AG08396 (cell line): ENCODE measurements at places on chromosomes 12 and 14.

GRCh38 chr12:89418228-89418910, 66.1 kb upstream of the DUSP6 start:
- DNase-seq = no peak

GRCh38 chr12:65881348-65881961, 57.2 kb downstream of the HMGA2 start:
- peak; percentile 29 for DNase-seq

GRCh38 chr12:69978020-69978419, 153.0 kb downstream of the MYRFL start:
- no peak for DNase-seq

GRCh38 chr12:71642264-71642663, 21.4 kb downstream of the ZFC3H1 start:
- no peak for DNase-seq

DNA sequence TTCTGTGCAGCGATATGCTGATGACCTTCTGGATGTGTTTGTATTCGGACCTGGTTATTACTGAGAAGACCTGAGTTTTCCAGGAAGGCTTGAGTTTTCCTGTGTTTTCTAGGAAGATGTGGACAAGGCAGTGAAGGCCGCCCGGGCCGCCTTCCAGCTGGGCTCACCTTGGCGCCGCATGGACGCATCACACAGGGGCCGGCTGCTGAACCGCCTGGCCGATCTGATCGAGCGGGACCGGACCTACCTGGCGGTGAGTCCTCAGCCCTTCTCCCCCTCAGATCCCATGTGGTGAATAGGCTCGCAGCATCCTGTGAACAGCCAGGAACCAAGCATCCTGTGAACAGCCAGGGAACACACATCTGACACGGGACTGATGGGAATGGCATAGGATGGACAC, 16.3 kb downstream of the ALDH2 start:
- DNase-seq = no peak

- no peak for DNase-seq
Measured at GRCh38 chr14:72680853-72681640, 212.9 kb downstream of the DPF3 start.

DNA sequence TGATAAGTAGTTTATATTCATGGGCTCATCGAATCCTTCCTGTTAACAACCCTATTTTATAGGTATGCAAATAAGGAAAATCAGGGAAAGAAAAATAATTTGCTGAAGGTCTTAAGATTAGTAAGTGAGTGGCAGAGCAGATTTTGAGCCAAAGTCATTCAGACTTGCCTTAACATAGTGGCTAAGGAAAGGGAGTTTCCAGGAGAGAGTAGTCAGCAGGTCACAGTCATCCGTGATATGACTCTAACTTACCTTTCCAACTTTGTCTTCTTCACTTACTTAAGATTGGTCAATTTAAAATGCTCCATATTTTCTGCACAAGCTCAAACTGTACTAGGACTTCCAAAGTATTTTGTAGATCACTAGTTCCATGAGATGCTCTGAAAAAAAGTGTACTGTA, 46.6 kb downstream of the AKAP6 start:
- DNase-seq = no peak

DNA sequence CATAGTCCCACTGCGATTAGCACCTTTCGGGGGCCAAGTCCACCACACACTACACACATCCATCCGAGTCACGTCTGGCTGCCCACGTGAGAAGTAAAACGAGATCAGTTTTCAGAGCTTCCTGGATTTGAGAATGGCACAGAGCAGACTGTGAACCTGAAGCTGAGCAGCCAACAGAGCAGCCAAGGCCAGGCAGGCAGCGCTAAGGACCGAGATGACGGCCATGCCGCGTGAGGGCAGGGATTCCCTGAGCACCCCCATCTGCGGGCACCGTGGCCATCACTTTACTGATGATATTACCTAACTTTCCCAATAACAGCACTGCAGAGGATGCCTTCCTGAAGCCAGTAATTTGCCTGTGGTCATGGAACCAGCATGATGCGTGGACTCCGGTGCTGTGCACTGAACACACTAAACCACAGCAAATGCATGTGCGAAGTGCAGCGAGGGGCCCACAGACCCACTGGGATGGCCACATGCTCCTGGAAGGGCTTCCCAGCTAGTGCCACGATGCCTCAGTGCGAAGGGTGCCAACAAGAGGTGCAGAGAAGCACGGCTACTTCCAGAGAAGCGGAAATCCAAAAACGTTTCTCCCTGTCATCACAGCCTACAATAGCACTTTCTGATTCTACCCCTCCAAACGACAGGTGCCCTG, 56.0 kb downstream of the RNF34 start:
- no peak for DNase-seq

GRCh38 chr12:62673028-62673815, 206.6 kb downstream of the MON2 start:
- DNase-seq = no peak

DNA sequence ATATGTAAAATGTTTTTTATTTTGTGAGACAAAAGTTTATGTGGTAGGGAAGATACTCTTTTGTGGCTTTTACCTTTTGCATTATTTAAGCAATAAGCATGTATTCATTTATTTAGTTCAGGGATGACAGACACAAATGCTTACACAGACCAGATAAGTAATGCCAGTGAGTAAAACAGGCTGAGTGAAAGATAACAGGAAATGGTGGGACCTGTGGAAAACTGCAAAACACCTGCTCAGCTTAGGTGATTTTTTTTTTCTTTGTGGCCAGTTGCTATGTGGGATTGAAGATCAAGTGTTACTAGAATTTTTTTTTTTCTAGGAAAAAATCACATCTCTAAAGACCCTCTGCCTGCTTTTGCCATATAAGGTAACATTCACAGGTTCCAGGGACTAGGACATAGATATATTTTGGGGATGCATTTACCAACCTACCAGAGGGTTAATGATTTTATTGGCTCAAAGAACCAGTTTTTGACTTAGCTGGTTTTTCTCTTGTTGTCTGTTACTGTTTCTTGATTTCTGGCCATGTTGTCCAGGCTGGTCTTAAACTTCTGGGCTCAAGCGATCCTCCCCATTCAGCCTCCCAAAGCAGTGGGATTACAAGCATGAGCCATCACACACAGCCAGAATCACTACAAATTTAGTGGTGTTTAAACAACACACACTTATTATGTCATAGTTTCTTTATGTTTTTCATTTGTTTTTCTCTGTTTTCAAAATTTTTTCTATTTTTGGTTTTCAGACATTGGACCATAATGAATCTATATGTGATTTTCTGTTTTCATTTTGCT, 9.8 kb downstream of the PSMA6 start:
- no peak for DNase-seq

DNA sequence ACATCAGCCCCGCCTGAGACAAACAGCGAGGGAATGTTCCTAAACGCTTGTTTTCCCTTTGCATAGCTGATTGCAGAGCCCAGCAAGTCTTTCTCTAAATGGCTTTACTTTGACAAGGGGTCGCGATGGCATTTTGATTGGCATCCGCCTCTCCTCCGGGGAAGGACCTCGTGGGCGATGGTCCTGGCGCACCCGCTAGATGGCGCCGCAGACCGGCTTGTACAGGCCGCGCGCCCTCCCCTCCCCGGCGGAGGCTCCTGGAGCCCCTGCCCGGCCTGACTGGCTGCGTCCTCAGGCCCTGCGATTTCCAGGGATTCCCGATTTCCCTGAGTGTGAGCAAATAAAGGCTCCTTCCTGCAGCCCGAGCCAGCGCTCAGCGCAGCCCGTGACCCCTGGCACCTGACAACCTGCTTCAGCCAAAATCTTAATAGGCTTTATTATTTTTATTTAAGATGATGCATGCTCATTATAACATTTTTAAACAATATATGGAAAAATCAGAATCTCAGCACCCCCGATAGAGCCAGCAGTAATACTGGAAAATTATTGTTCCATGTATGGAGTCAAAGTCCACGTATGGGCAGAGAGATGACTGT, 468.3 kb downstream of the AACS start:
- DNase-seq = no peak

DNA sequence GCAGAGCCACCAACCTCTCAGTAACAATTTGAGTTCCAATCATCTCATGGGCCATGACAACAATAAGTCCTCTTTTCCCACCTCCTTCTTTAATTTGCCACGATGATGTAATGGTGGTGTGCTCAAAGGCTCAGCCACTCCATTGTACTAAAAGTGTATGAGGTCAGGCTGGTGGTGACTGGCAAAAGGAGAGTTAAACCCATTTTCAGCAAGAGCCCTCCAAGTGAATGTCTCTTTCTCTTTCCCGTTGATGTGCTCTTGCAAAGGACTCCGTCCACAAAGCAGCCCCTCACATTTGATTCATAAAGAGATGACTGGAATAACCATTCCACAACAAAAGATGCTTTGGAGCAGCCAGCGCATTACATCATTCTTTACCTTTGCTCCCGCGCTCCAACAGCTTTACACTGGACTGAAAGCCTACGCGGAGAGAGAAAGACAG, 41.6 kb downstream of the DUSP16 start:
- DNase-seq = no peak

DNA sequence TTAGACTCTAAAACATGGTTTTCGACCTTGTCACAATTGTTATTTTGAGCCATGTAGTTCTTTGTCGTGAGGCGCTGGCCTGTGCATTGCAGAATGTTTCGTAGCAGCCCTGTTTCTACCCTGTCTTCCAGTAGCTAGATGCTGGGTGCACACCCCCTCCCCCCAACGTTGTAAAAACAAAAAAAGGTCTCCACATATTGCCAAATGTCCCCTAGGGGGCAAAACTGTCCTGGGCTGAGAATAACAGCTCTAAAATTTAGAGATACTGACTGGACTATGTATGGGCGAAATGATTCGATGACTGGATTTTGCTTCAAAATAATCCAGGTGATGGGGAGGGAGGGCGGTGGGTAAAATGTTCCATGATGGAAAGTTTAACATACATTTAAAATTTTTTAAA, 126.1 kb upstream of the FUT8 start:
- no peak for DNase-seq

DNA sequence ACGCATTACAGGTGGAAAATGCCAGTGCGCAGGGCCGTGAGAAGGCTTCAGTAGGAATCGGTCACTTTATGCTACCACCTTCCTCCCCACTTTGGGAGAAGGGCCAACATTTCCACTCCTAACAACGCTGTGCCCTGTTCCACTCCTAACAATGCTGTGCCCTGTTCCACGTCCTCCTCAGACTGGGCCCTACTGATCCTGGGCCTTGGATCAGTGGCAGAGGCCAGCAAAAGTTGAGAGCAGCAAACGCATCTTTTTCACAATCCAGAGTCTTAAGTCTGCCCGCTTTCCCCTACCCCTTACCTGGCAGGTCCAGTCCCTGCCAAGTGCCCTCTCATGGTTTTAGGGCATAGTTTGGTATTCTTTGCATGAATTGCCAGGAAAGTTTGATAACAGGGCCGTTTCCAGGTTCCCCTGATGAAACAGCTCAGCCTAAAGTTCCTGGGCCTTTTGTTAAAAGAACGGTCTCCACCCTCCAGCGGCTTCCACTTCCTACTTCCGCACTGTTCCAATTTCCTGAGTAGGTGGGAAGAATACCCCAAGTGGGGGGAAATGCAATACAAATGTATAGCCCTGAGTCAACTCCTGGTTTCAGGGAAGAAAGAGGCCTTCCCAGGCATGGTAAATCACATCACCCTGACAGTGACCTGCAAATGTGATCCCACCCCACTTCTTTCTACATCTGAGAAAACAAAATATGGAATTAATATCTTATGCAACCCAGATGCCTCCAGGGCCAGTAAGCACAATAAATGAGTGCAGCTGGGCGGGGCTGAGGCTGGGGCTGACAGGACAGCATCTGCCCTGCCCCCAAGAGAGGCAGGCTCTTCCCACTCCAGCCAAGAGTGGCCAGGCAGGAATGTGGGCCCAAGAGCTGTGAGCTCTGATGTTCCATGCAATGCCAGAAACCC, 15.0 kb downstream of the KCTD10 start:
- DNase-seq = peak; percentile 87

- DNase-seq = no peak
Measured at GRCh38 chr12:98402091-98402490, 113.3 kb upstream of the TMPO start.

DNA sequence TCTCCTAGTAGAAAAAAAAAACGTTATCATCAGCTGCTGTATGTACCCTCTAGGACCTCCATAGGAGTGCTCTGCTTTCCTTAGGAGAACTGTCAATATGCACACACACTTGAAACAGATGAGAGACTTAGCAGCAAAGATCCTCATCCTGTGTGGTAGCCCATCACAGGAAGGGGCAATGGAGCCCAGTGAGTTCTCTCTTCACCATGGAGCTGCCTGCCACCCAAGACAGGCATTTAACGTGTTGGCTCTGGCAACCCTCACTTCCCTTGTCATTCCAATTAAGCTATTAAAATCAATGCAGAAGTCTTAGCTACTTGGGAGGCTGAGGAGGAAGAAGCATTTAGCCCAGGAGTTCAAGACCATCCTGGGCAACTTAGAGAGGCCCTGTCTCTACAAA, 64.8 kb upstream of the PLEKHA5 start:
- DNase-seq = no peak

GRCh38 chr12:19588951-19589350, 149.7 kb downstream of the AEBP2 start:
- no peak for DNase-seq

DNA sequence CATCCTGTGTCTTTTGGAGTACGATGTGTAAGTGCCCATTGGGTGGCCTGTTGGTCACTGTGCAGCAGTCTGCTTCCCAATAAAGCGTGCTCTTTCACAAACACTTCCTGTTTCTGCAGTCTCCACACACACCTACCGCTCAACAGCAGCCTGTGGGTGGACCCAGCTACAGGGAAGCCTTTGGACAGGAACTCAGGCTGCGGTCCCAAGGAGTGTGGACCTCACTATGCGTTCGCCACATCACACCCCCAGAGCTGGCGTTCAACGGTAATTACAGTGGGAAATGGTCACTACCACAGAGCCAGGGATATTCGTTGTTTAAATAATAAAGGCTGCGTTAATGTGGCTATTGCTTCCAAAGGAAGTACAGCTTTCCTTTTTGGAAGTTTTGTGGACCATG, 16.2 kb downstream of the PSMC1 start:
- no peak for DNase-seq

- DNase-seq = no peak
Measured at GRCh38 chr12:46569826-46570439, 197.4 kb upstream of the SLC38A2 start.

- DNase-seq = no peak
Measured at GRCh38 chr12:111339321-111339938, 29.5 kb downstream of the PHETA1 start.
